CD4-positive, alpha-beta T cell treated with Interleukin-6 at 100 ng/mL for 8 hours (primary cell): ENCODE measurements at places on chromosomes 6 and 20.

DNA sequence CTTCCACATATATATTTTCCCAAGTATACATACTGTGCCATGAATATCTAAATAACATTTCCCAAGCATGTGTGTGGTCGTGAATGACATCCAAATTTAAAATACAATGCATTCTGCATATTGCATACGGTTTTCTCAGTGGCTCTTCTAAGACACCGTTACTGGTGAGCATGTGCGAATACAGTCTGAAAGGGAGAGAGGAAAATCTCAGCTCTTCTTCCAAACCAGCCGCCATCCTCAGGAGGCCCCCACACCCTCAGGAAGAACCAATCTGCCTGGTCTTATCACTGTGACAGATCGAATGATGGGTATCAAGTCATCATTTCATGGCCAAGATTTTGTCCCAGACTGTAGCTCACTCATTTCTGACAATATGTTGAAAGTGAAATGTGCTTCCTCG, 50.7 kb downstream of the ADAT2 start:
- DNase-seq = no peak

- no peak for DNase-seq
Measured at GRCh38 chr20:43186312-43186711, 3.4 kb downstream of the PTPRT start.

DNA sequence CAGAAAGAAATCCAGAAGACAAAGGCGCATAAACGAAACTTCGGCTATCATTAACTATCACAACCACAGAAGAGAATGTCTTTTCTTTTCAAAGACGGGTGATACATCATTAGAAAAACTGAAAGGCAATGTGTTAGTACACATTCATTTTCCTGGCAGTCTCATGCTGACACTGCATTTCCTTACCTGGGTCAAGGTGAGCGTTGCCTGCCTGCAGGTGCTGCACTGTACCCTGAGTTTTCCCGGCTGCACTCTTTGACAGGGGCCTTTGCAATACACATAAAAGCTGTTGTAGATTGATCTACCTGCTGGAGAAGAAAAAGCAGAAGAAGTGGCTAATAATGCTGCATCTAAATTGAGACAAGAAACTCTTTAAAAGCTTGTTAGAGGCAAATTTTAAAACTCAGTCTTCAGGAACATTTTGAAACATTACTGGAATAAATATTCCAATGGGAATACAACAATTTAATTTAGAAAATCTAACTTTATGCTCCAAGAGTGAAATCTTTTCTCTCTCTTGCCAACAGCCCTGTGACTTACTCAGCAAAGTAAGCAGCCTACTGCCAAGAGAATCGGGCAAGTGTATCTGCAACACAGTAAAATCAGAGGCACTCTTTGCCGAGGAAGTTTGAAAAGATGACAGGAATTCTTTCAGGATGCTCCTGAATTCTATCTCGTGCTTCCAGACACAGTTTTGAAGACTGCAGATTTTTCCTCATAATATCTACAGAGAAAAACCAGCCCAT, 526.4 kb downstream of the PRKN start:
- no peak for DNase-seq

DNA sequence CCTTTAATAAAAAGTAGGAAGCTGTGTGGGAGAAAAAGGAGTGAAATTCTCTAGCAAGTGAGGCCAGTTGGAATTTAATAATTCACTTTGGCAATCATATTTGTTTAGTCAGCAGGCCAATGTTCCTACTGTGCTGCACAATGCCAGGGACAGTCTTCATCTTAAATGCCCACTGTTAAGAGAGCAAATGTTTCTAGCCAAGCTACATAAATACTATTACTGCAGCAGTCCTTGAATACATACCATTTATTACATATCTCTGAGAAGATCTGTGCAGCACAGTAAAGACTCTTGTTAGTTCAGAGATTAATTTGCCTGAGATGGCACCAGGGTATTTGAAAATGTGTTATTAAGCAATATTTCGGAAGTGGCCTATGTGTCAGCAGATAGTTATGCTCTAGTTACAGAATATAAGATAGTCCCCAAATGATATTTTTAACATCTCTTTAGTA, 105.4 kb downstream of the OGFRL1 start:
- no peak for DNase-seq

DNA sequence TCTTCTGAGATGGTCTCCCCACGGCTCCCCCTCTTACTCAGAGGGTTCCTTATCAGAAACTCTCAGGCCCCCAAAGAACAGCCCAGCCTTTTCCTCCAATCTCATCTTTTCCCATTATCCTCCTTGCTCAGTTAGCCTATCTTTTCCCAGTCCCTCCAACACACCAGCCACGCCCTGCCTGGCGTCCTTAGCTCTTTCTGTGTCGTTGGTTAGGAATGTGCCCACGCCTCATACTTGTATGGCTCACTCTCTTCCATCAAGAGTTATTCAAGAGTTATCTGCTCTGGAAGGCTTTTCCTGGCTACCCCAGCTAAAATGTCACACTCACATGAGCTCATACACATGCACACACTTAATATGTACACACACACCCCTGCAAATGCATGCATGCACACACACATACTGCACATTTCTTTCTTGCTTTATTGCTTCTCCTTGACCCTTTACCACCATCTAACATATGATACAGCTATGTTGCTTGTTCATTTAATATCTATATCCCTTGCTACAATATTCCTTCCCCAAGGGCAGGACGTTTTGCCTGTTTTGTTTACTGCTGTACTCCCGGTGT, 37.6 kb downstream of the SLC2A10 start:
- DNase-seq = no peak

DNA sequence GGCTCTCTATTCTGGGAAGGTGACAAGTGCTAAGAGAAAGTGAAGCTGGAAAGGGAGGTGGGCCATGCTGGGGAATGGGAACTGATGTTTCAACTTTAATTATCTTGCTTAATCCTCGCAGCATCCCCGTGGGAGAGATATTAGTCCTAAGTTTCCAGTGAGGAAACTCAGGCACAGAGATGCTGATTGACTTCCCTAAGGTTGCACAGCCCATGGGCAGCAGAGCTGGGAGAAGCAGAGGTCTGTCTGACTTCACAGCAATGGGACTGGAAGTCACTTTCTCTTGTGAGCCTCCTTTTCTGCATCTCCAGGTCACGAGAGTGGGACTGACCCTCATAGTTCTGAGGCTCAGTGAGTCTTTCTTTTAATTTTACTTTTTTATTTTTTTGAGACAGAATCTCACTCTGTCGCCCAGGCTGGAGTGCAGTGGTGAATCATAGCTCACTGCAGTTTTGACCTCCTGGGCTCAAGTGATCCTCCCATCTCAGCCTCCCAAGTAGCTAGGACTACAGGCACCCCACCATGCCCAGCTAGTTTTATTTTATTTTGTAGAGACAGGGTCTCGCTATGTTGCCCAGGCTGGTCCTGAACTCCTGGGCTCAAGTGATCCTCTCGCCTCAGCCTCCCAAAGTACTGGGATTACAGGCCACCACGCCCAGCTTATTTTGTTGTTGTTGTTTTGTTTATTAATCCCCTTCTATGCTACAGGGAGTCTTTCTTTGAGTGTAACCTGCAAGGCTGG, 2.6 kb downstream of the RAB44 start:
- no peak for DNase-seq

GRCh38 chr6:93792746-93793145, 373.4 kb upstream of the EPHA7 start:
- no peak for DNase-seq

GRCh38 chr6:28985462-28986164, 19.5 kb downstream of the ZNF311 start:
- DNase-seq = no peak

DNA sequence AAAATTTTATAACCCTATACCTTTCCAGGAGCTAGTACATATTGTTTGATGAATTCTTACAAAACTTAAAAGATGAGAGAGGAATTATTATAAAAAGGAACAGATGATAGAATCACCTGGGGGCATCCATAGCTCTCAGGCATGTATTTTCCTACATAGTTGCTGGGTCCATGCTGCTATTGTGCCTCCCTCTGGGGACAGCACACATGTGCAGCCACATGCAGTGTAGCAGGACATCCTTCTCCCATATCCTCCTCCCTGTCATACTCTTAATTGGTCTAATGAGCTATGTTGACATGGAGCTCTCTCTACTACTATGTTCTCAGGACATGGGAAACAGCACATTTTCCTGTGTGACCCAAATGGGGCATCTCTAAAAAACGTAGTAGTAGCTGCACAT, 898.2 kb upstream of the MAP3K7 start:
- DNase-seq = no peak

GRCh38 chr6:112574190-112574589, 227.1 kb downstream of the RFPL4B start:
- no peak for DNase-seq

DNA sequence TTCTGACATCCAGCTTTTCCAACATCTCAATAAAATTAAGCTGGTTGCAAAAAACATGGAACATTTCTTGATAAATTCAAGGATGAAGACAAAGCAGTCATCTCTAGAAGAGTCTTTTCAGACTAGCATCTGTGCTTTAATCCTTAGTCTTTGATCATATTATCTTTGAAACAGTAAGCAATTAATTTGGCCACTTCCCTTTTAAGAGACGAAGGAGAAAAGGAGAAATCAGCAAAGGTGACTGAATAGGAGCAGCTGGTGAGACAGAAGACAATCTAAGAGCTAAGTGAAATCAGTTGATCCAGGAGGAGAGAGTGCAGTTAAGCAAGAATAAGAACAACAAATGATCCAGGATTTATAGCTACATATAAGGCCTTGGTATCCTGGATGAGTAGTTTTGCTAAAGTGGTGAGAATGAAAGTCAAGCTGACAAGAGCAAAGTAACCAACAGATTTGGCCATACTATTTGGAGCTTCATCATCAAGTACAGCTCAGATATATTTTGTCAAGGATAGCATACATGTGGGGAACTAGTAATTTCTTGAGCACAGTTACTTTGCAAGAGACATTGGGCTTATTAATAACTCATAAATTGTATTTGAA, 215.5 kb downstream of the ADGB start:
- DNase-seq = no peak

DNA sequence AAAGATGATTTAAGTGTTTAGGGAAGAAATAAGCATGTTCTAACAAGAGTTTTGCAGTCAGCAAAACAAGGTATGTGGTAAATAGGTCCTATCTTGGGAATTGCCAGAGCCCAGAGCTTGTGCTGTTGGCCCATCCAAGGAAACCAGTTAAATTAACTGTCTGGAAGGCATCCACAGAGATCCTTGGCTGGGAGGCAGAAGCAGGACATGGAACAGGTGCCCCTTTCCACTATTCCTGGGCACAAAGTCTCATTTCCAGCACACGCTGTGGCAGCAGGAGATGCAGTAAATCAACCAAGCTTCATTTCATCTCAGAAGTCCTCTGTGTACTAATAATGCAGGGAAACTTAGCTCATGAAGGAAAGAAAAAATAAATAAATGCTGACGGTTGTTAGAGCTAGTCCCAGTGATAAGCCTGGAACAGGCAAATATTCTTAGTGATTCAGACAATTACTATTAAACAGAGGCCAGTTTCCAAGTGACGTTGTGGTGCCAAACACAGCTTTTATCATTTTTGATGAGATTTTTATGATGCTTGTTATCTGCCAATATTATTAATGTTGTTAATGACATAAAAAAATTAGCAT, 39.8 kb upstream of the SNAP25 start:
- DNase-seq = no peak

DNA sequence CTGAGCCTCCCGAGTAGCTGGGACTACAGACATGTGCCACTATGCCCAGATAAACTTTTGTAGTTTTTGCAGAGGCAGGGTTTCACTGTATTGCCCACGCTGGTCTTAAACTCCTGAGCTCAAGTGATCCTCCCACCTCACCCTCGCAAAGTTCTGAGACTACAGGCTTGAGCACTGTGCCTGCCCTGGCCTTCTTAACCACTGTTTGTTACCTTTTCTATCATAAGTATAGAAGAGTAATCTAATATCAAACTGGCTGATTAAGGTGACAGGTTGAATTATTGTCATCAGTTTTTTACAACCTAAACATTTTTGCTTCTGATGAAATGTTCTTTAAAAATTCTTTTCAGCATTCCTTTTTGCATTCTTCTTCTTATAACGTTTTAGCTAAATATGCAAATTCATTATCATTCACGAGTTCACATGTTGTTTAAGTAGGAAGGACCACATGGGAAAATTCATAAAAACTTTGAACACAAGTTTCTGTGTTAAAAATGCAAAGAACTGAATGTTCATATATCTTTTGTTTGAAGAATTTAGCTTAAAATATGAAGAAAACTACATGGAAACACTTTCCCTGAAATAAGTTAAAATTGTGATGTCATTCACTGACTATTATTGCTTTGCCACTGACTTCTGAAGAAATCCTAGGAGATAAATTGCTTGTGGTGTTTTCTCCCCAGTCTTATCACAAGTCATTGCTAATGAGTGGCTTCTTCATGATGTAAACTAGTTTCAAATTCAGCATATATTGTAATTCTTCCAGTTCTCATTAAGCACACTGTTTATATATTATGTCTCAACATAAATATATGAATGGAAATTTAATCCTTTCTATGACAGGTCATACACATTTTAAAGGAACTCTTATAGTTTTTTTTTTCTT, 106.7 kb downstream of the ADGRB3 start:
- no peak for DNase-seq

DNA sequence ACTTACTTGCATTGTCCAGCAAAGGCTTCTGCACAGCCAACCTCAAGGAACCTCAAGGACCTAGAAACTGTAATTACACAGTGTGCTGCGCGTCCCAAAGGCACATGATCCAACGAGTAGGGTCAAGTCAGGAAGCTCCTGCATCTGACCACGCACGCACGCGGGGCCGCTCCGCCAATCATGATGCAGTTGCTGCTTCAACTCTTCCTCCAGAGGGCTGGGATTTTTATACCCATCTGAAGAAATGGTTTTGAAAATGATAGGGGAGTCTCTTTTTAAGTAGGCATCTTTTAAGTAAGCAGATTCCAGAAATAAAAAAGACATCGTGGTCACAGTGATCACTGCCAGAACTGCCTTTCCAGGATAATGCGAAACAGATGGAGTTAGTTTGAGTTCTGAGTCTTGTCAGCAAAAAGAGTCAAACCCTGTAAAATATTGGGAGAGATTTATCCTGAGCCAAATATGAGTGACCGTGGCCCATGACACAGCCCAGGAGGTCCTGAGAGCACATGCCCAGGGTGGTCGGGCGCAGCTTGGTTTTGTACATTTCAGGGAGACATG, 34.0 kb downstream of the KIF25 start:
- DNase-seq = no peak

DNA sequence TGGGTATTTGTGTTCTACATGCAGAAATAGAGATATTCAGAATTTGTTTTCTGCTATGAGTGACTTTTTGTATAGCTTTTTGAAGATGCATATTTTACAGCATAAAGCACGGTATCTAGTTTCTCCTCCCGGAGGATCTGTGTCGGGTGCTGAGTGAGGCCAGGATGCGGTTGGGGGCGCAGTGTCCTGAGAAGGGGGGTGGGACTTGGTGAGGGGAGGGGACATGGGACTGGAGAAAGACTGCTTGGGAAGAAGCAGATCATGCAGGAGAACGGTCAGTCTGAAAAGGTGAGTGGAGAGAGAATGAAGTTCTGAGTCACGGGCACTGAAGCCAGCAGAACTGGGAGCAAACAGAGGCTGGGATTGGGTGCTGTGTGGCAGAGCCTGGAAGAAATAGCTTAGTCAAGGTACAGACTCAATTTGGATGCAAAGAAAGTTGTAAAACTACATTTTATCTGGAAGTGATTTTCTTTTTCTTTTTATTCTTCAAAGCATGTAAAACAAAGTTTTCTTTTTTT, 44.0 kb downstream of the STX11 start:
- DNase-seq = no peak

- no peak for DNase-seq
Measured at GRCh38 chr6:2354138-2354491, 108.7 kb upstream of the GMDS start.
